NCI-H1436 (cell line): ENCODE measurements at places on chromosomes 3 and 15.

DNA sequence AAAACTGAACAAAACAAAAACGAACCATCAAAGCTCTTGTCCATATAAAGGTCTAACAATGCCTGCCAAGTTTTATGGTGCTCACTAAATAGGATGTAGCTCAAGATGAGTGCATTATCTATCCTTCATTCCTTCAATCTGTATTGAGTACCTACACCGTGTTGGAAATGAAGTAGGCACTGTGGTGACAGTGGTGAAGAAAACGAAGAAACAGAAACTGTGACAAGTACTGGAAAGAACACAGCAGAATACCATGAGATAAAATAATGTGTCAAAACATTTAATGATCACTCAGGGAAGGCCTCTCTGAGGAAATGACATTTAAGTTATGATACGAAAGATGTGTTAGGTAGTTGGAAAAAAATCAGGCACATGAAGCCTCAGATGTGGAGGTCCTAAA is 36.2 kb downstream of the CBLB start:
- DNase-seq = no peak

DNA sequence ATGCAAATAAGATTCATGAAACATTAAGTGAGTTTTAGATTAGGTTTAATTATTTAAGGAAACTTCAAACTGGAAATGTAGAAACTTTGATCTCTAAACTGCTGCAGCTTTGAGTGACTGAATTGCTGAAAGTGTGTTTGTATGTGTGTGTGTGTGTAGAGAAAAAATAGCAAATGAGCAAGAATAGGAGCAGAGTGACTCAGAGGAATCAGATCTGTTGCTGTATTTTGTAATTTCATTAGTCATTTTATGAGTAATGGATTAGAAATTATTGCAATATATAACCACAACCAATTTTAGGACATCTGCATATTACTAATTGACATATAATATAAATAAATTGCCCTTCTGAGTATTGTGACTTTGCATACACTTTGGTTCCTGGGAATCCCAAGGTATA is 52.8 kb upstream of the SLC9A9 start:
- no peak for DNase-seq

GRCh38 chr3:136958939-136959338 is 1.2 kb downstream of the IL20RB start:
- DNase-seq = no peak

DNA sequence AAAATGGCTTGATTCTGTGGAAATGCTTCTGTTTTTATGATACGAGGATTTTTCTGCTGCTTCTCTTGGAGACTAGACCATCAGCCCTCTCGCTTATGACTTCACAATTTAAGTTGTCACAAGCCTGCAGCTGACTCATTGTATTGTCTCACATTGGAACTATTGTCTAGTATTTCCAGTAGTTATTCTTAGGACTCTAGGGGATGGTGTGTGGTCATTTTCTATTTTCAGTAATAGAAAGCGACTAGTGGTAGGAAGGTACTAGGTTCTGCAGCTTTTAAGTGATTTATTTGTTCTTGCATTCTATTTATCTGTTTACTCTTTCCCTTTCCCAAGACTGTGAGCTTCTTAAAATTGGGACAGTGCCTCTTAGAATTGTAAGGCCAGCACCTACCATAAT is 66.3 kb upstream of the CRTC3 start:
- DNase-seq = no peak

GRCh38 chr15:86355801-86356200 is 276.1 kb downstream of the AGBL1 start:
- DNase-seq = no peak

- DNase-seq = no peak
Observed at GRCh38 chr3:113183748-113184661, 27.4 kb upstream of the BOC start.

DNA sequence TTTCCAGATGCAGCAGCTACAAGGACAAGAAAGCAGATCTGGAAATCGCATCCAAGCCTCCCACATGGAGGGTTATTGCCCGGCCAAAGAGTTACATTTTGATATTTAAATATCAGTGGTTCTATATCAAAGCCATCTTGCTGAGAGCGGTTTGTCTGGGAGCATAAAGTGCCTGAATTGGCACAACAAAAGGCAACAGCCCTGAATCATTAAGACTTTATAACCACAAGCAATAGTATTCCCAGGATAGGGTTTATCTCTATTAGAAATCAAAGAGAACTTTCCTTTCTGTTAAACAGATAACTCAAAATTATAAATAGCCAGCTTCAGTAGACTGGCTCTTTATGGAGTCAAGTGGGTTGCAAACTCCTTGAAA is 564.7 kb downstream of the ROBO1 start:
- no peak for DNase-seq
